NCI-H1694 treated with DMSO at 0.1 percent for 48 hours (cell line): ENCODE measurements at places on chromosomes 12 and 14.

DNA sequence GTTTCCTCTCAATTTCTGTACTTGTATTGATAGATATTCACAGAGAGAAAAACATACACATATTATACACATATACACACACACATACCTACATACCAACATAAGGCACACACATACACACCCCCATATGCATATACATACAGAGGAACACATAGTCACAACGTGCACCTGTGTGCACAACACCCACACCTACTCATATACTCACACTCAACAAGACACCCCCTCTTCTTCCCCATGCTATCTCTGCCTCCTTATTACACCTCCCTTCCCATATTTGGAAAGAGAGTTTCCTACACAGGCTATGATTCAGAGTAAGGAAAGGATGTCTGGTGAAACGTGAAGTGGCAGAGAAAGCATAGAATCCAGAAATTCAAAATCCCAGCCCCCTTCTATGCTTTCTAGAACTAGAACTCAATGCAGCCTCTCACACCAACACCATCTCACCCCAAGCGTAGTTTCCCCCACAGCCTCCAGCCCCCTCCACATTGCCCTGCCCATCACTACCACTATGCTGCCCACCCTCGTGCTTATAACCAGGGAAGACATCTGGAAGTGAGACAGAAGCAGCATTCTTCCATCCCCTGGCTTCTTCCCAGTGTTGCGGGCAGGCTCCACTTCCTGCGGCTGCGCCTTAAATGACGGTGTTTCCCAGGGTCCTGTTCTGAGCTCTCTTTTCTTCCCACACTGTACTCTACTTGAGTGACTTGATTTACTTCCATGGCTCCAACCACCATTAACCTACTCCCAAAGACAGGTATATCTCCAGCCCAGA, 2.4 kb downstream of the RNASE8 start:
- DNase-seq = no peak

DNA sequence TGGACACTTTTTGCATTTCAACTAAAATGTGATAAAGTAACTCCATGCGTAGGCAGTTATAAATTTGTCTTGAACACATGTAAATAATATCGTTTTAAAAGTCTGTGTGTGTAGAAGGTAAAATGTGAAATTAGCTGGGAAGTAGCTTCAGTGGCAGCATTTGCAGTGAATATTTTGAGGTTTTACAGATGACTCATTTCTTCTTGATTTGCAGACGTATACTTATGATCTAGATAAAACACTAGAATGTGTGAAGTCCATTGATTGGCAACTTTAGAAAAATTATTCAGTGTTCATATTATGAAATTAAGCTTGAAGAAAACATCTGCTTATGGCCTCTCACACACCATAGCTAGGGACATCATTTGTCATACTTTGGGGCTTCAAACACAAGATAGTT, 788.6 kb upstream of the NOVA1 start:
- DNase-seq = no peak

DNA sequence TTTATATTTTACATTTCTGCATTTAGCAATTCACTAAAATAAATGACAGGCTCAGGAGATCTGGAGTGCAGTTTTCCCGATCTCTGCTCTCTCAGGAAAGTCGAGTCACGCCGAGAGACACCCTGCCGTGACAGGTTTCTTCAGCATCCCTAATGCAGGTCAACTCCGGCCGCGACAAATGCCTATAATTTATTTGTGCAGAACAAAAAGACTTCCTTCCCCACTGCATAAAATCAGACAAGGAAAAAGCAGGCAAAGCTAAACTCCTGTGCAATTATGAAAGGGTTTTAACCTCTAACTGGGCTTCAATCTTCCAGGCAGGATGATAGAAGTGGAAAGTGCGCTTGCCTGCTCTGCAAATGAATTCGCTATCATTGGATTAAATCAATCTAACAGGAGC, 28.1 kb downstream of the SPRING1 start:
- DNase-seq = no peak

DNA sequence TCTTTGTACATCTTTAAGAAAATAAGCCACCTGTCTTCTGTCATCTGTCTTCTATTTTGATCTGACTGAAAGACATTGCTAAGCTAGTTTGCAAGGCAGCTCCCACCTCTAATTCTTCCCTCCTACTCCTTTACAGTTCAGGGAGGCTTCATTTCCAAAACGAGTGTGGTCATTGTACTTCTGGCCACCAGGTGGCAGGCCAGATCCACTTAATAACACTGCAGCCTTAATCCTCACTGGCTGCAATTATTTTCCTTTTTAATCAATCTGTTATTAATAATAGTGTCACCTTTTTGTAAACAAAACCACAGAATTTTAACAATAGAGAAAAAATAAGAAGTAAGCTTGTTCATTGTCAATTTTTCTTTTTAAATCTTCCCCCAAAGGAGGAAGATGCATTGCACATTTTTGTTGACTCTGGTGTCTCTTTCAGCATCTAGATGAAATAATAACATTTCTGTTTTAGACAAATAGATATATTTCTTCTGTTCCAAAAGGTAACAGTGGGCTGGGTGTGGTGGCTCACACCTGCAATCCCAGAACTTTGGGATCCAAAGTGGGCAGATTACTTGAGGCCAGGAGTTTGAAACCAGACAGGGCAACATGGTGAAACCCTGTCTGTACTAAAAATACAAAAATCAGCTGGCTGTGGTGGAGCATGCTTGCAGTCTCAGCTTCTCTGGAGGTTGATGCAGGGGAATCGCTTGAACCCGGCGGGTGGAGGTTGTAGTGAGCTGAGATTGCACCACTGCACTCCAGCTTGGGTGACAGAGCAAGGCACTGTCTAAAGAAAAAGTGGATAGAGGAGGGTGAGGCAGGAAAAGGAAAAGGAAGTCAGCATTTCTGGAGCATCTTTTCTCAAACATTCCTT, 23.3 kb downstream of the GABARAPL1 start:
- DNase-seq = peak; percentile 16

GRCh38 chr12:7188562-7189397, 706 bp upstream of the PEX5 start:
- DNase-seq = peak; percentile 55

DNA sequence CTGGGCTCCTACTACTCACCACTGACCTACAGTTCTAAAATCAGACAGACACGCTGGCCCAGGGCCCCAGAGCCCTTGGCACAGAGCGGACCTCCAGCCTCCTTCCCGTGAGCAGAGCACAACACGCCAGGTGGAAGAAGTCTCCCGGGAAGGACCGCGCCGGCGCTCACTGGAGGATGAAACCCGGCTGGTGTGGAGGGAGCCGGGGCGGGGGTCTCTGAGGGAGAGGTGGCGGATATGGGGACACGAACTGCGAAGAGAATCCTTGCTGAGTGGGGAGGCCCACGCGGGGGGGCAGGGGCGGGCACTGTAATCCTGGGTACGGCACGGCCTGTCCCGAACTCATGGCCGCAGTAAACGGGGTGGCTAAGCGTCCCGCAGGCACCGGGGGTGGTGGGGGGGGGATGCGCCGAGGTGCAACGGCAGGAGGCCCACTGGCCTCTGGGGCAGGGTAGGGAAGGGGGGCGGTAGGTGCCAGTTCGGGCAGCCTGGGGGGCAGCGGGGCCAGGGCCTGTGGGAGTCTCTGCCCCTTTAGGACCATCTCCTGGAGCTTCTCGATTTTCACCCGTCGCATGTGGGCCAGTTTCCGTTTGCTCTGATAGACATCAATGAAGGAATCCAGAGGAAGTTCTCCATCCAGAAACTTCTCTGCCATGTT, 28.8 kb downstream of the VPS37B start:
- no peak for DNase-seq

DNA sequence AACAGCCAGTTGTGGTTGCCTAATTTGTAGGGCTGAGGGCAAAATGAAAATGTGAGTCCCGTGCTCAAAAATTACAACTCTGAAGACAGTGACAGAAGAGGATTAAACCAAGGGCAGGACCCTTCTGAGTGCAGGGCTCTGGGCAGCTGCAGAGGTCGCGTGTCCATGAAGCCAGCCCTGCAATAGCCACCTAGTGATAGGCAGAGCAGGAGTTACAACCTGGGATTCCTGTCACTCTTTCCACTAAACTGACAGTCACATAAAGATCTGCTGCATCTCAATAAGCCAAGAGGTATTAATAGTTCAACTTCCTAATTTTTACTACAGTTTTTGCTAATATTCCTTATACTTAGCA, 94.1 kb downstream of the SLC2A13 start:
- DNase-seq = no peak

DNA sequence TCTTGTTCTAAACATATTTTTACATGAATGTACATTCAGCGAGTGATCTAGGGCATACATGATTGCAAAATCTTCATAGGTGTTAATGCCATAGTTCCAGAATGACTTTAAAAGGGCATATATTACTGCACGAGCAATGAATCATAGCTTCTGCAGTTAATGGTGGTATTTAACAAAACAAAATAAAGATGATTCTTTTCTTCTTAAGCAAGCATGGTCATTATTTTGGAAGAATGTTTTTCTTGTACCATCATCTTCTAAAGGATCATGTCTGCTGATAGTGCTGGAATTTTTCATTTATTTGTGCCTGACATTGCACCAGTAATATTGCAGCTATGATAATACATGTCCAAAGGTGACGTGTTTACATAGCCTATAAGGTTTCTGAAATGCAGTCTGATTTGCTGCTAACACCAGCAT, 388.6 kb downstream of the CCDC91 start:
- DNase-seq = no peak

- no peak for DNase-seq
Observed at GRCh38 chr14:71952381-71953363, 20.4 kb downstream of the RGS6 start.
